AML-193 (cell line): ENCODE measurements at places on chromosomes 6 and 20.

DNA sequence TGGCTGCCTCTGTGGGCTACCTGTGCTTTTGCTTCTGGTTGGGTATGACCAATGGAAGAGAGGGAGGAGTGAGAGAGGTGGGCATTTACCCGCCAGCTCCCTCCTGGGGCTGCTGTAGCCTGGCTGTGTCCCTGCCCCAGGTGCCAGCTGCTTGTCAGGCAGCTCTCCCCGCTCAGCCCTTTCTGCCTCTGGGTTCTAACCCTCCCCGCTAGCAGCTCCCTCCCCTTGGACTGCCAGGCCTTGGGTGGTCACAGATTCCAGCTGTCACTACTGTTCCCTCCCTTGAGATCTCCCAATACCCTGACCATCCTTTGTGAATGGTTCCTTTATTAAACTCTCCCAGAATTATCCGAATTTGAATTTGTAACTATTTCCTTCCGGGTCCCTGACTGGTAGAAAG is 95.5 kb upstream of the RNF24 start:
- no peak for DNase-seq

DNA sequence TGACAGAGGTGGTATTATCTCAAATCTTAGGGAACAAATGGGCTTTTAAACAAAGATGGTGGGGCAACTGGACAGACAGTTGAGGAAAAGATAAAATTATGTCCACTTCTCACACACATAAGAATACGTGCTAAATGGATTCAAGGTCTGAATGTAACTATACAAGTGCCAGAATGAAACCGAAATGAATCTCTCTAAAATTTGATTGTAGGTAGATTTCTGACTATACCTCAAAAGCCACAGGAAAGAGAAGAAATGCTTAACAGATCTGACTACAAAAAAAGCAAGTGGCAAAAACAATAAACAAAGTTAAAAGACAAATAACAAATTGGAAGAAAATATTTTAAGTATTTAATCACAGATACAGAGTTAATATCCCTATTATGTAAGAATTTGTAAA is 182.7 kb upstream of the OLIG3 start:
- DNase-seq: no peak

GRCh38 chr20:38221119-38221589 is 39.4 kb downstream of the KIAA1755 start:
- peak; percentile 47 for DNase-seq

- DNase-seq: no peak
Measured at GRCh38 chr20:18666803-18667415, 79.1 kb downstream of the DTD1 start.
